ENCODE measurements at places on chromosomes 3 and 15. TPM values are rescaled to one million over a fixed set of nuclear protein-coding genes. Genes with fewer than 3 reads are reported as not detected.

Gene STRIT1
- not detected for total RNA-seq

Gene MYH15
- 0.30 TPM for total RNA-seq

Gene GOLGA8G
- total RNA-seq, result not detected

Gene FSIP1
- 0.97 TPM for total RNA-seq

Data from epithelial cell of umbilical artery (primary cell).